ENCODE measurements at places on chromosomes 13 and 19. TPM values are rescaled to one million over a fixed set of nuclear protein-coding genes. Genes with fewer than 3 reads are reported as not detected.

Gene MADCAM1
- total RNA-seq: 0.63 TPM

Gene ZNF582
- total RNA-seq: 8.8 TPM

Gene LENG9
- total RNA-seq: 3.4 TPM

Gene NXNL1
- total RNA-seq: not detected

Gene ZNF85
- 34.4 TPM for total RNA-seq

Gene XPO4
- 41.3 TPM for total RNA-seq

Gene PSG11
- not detected for total RNA-seq

Gene RAB20
- 2.2 TPM for total RNA-seq

Gene DPF1
- 47.0 TPM for total RNA-seq

Gene PSG1
- total RNA-seq: not detected

Gene ASPDH
- total RNA-seq: 0.94 TPM

Gene CGB5
- total RNA-seq: not detected

Gene CLDND2
- not detected for total RNA-seq

Gene ZNF583
- total RNA-seq: 71.7 TPM

Gene IRF3
- 11.3 TPM for total RNA-seq

Gene TEKTIP1
- not detected for total RNA-seq

Gene CD79A
- not detected for total RNA-seq

Gene ZNF578
- total RNA-seq: 36.6 TPM

Gene ZNF415
- total RNA-seq: 32.2 TPM

Gene ATP4B
- not detected for total RNA-seq

Gene PLPPR3
- 98.3 TPM for total RNA-seq

Gene DPY19L3
- total RNA-seq: 67.6 TPM

Gene SERP2
- total RNA-seq: 28.8 TPM

Gene POGLUT2
- 9.4 TPM for total RNA-seq

Gene TEX29
- total RNA-seq: not detected

Gene KLK4
- total RNA-seq: not detected

Gene ADGRE1
- total RNA-seq: not detected

Gene EFNB2
- 99.2 TPM for total RNA-seq

Gene ARL11
- total RNA-seq: not detected

Gene CTXN1
- 38.5 TPM for total RNA-seq

Gene SCAMP4
- 19.4 TPM for total RNA-seq

Gene GARRE1
- total RNA-seq: 25.0 TPM

Gene CEACAM20
- not detected for total RNA-seq

Gene DAZAP1
- total RNA-seq: 40.1 TPM

Gene ZNF345
- total RNA-seq: 34.4 TPM

Gene SCN1B
- total RNA-seq: 1.6 TPM

Gene FRY
- 122 TPM for total RNA-seq

Gene MAST3
- 6.9 TPM for total RNA-seq

Gene DAND5
- not detected for total RNA-seq

Gene OVOL3
- not detected for total RNA-seq

Gene HIF3A
- 12.2 TPM for total RNA-seq

Gene SCEL
- total RNA-seq: not detected

Gene ICAM5
- total RNA-seq: 4.1 TPM

Gene PTGER1
- not detected for total RNA-seq

Gene HSPB6
- total RNA-seq: not detected

Gene CD70
- total RNA-seq: not detected

Data from parietal lobe (tissue), 2 donors.